Activated CD4-positive, alpha-beta T cell treated with anti-CD3 and anti-CD28 coated beads, Interleukin-2, amount 10 ng/mL, durations not matched to agents 24 days and 14 days (primary cell): ENCODE measurements at places on chromosomes 16 and 17. TPM values are rescaled to one million over a fixed set of nuclear protein-coding genes. Genes with fewer than 3 reads are reported as not detected.

DNA sequence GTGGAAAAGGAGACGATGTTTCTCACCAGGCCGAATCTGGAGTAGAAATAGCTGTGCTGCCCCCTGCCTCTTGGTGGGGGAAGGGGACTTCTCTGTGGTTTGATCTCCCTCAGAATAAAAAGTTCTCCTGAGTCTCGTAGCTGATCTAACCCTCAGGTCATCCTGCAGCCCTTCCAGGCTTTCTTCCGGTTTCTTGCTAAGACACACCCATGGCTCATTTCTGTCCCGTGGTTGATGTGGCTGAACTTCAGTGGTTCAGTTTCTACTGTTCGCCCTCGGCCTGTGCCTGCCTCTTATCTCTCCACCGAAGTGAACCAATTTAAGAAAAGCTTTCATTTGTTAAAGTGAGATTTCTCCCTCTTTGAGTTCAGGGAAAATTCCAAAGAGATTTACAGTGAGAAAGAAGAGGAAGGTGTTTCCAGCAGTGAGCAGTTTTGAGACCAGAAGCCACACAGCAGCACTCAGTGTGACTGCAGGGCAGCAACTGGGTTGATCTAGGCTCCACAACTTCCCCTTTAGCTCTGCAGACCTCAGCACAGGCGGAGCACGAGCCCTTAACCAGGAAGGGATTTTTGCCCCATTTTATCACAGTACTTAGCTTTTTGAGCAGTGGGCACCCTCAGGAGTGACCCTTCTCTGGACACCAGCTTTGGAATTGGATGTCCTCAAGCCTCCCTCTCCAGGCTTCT lies 34.9 kb upstream of the CACNG5 start:
- no peaks in the 10 kb centered on the region for H3K27me3 ChIP-seq
- peaks cover 2% of the 10 kb centered on the region for H3K4me1 ChIP-seq
- H3K27ac ChIP-seq, result peak overlapping the region; percentile 14
- no peak overlapping the region for H3K4me3 ChIP-seq
- peaks cover 57% of the 10 kb centered on the region for H3K36me3 ChIP-seq
- DNase-seq, result no peak

DNA sequence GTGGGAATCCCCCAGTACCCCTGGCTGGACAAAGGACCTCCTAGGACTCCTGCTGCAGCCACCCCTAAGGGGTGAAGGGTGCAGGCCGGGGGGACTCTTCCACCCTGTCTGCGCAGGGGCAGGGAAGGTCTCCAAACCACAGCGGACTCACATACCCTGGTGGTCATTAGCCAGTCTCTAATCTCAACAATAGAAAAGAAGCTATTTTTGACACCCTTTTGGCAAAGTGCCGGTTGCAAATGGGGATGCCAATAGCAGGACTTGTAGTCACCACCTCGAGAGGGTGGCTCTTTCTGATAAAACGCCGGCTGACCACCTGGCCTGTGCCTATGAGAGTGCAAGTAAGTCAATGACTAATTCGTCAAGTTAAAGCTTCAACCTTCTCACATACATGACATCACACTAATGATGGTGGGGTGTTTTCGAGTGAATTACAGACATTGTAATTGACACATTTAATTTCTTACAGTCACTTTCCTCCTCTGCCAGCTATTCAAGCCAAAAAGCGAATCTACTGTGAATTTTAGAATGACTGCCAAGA lies 23.1 kb upstream of the DNAH17 start:
- no peak overlapping the region for H3K27ac ChIP-seq
- H3K4me1 ChIP-seq, result peaks cover 3% of the 10 kb centered on the region
- no peaks in the 10 kb centered on the region for H3K36me3 ChIP-seq

The FGF11 gene
- 9.4 and 9.5 TPM in 2 replicates for total RNA-seq

The NPIPA7 gene
- 7.5 and 8.0 TPM in 2 replicates for total RNA-seq

The USB1 gene
- total RNA-seq, result 50.9 and 54.4 TPM in 2 replicates

The KCTD2 gene
- total RNA-seq, result 18.7 and 19.0 TPM in 2 replicates
